ENCODE measurements at places on chromosomes 3 and 15. TPM values are rescaled to one million over a fixed set of nuclear protein-coding genes. Genes with fewer than 3 reads are reported as not detected.

Gene DZIP1L
- 1.7 TPM for total RNA-seq

Gene AQP9
- not detected for total RNA-seq

DNA sequence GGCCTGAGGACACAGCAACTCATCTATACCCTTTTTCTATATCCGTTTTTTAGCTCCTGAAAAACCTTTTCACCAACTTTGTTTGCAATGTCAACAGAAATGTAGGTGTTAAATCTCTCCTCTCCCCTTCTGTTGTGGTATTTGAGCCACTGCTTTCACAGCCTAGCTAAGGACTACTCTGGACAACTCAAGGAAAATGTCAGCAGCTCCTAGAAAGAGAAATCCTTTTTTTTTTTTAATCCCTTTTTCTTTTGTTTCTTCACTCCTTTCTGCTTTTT, 176.6 kb downstream of the KLHL25 start:
- DNase-seq, result no peak

GRCh38 chr15:47972738-47973137, 148.1 kb upstream of the SLC24A5 start:
- DNase-seq, result no peak

DNA sequence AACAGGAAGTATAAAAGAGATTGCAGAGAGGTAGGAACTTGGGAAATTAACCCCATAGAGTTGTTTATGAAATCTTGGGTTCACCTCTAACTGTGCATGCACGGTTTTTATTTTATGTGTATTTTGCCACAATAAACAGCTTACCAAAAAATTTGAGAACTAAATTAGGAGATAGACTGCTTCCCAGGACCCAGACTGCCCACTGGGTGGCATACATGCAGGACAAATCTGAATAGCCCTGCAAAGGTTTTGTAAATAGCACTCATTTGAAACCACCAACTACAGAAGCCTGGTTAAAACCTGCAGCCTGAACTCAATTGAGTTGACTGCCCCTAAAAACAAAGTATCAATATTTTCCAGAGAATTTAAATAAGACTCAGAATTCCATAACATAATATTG, 96.4 kb upstream of the SLCO2A1 start:
- no peak for DNase-seq

DNA sequence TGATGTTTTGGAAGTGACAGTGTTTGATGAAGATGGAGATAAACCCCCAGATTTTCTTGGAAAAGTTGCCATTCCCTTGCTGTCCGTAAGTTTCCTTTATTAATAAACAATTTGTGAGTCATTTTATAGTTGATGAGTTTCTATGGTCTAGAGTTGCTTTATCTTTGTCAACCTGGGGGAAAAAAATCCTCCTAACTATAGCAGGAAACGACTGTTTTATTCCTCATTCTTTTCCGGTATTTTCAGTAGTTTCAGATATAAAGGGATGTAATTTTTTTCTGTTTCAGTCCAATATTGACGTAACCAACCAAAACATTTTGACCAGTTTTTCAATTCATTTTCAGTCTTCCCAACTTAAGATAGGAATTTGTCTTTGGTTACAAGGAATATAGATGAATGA, 154.1 kb downstream of the MCTP2 start:
- peak; percentile 71 for DNase-seq

- no peak for DNase-seq
Observed at GRCh38 chr15:70197318-70197944, 99.7 kb upstream of the TLE3 start.

Gene ACTC1
- not detected for total RNA-seq

GRCh38 chr3:175149675-175150074, 290.5 kb downstream of the NAALADL2 start:
- no peak for DNase-seq

Gene SFMBT1
- 4.3 TPM for total RNA-seq

Gene ENTPD3
- not detected for total RNA-seq

Measured in dermis microvascular lymphatic vessel endothelial cell (primary cell).